ENCODE measurements at places on chromosomes 13 and 19. TPM values are rescaled to one million over a fixed set of nuclear protein-coding genes. Genes with fewer than 3 reads are reported as not detected.

Gene SMIM17
- total RNA-seq = not detected

Gene PSG6
- 0.32 TPM for total RNA-seq

Gene TGFBR3L
- total RNA-seq = 0.86 TPM

Gene FCAR
- not detected for total RNA-seq

Gene ZNF524
- total RNA-seq = 6.4 TPM

Gene TEX26
- total RNA-seq = under 0.01 TPM

GRCh38 chr19:32869369-32869965 is at the start of gene SLC7A9:
TSS of gene SLC7A9 (minus strand) at chr19:32869767. CDS start at chr19:32868534, 1,233 bp downstream.
- DNase-seq = no peak

DNA sequence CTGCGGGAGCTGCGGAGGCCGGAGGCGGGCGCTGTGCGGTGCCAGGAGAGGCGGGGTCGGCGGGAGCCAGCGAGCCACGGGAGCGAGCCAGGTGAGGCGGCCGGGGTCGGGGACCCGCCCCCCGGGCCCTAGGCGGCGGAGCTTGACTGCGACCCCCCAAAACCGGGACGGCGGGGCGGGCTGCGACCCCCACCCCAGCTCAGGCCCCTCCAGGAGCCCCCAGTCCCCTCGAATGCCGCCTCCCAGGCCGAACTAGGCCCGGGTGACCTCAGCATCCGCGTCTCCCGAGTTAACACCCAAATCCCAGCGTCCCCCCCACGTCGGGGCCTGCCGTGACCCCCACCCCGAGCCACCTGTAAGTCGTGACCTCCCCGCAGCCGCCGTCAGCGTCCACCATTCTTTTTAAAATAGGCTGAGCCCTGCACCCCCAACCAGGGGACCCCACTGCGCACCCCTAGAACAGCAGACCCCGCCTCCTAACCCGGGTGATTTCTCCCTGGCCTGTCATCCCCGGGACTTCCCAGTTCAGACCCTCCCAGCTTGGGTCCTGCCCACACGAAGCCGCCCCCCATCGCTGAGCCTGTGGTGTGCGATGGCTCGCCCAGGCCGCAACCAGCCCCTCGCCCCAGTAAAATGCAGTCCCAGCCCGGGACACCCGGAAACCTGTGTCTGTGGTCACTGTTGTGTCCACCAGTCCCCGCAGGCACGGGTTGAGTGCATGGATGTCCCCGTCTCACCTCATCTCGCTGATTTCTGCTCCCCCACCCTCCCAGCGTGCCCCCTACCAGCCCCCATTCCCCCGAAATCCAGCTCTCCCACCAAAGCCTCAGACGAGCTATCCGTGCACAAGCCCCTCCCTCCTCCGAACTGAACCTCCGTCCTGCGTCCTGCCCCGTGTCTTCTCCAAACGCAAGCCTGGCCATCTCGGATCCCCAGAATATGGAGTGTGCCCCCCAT is 551 bp downstream of the FZR1 start:
- DNase-seq = no peak

- peak; percentile 67 for DNase-seq
These were observed 9.6 kb upstream of the NOTCH3 start for GRCh38 chr19:15210323-15210781.

DNA sequence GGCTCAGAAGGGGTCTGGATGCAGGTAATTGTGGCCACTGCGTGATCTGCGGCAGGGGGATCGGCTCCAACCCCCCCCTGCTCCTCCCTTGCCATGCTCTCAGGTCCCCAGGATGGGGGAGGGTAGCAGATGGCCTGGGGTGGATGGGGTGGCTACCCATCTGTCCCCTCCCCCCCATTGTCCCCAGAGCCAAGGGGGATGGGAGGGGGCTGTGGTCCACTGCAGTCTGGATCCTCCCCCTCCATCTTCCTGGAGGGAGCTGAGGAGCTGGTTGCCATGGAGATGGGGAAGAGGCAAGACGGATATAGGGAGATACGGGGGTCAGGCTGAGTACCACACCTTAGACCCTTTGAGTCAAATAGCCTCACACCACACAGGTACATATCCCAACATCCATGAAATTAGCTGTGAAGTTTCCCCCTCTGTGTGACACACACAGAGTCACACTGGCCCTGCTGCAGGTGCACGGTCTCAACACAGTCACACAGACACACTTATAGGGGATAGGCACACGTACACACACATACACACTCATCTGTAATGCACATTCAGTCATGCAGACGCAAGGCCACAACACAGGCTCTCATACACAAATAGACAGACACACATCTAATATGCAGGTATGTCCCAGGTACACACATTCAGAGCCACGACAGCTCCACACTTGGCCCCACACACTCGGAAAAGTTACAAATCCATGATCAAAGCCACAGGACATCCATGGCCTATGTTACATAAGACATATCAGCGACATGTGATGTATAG is 1.8 kb upstream of the NOVA2 start:
- DNase-seq = no peak

DNA sequence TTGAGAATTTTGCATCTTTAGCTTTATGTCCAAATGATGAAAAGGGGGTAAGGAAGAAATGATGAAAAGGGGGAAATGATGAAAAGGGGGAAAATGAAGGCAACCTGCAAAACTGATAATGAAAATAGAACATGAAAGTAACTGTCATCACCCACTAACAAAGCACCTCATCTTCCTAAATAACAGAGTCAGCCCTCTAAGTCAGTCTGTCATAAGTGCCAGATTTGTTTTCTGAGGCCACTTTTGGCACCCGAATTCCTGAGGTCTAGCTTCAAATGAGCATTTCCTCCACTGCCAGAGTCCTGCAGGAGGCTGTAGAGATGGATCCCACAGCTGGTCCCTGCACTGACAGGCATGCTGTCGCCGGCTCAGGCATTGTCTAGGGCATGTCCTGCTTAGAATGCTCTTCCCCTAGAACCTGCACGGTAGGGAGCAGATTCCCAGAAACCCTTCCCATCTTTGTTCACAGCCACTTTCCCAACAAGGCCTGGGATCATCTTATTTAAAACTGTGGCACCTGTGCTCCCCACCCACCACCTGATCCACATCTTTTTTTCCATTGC is 25.3 kb downstream of the RAP2A start:
- no peak for DNase-seq

GRCh38 chr13:31905961-31906360 is 125.6 kb upstream of the FRY start:
- no peak for DNase-seq

GRCh38 chr13:103100830-103101229 is 34.6 kb upstream of the SLC10A2 start:
- peak; percentile 39 for DNase-seq

DNA sequence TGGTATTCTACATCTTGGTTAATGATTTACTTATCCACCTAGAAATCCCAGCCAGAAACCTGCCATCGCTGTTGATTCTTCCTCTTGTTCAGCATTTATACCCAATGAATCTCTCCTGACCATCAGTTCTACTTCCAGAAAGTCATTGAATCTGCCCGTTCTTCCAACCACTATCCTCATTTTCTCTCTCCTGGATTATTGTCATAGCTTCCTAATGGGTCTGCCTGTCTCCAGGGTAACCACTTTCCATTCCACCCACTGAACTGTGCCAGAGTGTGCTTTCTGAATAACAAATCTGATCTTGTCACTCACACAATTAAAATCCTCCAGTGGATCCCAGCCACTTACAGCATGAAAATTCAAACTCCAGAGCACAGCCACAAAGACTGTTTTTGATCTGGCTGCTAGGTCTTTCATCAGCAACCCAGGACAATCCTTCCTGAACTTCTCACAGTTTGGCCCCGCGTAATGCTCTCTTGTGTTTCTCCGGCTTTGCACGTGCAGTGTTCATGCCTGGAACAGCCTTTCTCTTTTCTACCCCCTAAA is 330.6 kb downstream of the SPRY2 start:
- DNase-seq = no peak

GRCh38 chr13:29733147-29733611 is 117.2 kb downstream of the UBL3 start:
- DNase-seq = peak; percentile 42

- peak; percentile 88 for DNase-seq
These were observed 11.7 kb downstream of the RANBP3 start for GRCh38 chr19:5966215-5966614.

Data from fibroblast of villous mesenchyme (primary cell).